Memory B cell (primary cell): ENCODE measurements at places on chromosomes 5 and 9.

DNA sequence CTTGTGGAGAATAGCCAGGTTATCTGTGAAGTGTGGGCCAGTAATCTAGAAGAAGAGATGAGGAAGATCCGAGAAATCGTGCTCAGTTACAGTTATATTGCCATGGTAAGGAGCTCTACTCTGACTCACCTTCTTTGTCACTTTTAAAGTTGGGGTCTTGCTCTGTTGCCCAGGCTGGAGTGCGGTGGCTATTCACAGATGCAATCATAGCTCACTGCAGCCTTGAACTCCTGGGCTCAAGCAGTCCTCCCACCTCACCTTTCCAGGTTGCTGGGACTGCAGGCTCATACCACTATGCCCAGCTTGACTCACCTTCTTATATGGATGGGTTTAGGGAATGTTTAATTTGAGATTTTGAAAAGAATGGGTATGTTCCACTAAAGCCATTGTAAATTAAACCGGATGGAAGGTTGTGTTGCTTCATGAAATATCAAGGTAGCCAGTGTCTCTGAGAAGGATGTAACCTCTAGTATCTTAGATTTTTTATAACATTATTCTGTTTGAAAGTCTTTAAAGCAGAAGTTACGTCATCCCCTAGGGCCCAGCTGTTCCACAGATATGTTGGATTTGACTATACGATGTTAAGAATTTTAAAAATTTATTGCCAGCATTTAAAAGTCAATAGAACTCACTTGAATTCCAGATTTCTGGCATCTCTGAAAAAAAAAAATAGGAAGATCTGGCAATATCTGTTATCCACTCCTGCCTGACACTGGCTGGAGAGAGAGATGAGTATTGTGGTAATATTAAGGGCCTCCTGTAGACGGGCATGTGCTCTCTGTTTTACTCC is 5.1 kb downstream of the CNOT8 start:
- no peak for DNase-seq

DNA sequence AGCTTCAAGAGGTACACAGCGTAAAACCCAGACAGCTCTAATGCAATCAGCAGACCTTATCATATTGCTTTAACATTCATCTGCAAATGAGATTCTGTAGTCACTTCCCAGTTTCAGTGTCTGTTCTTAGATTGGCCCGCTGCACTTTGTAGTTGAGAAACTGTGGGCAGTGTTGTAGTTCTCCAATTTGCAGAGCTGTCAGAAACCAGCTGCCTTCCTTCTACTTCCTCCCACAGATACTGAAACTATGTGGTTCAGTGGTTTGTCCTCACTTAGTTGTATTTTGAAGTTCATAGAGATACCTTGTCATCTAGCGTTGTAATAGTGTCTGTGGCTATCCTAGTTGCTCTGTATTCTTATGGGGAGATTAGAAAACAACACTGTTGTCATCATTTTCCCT is 39.6 kb upstream of the TRIM36 start:
- DNase-seq: peak; percentile 74

- no peak for DNase-seq
Observed at GRCh38 chr5:50814556-50814955, 148.1 kb downstream of the PARP8 start.

DNA sequence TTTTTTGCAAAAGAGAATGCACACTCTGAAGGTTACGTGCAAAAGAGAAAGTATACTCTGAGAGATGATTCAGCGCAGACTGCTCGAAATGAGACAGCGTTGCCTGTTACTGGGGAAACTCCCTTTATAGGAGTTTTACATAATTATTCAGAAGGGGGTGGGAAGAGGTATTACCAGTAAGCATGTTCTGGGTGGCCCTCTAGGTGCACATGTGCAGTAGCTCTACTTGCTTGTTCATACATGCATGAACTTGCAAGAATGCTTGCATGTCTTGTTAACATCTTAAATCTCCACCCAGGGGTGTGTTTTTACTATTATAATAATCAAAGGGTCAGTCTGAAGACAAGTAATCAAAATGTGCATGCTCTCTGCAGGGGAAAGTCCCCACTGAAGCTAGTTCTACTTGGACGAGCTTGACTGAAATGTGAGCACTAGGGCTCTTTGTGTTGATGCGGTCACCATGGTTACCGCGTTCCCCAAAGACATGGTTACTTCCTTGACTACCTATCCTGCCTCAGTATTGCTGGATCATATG is 75.5 kb downstream of the SGCD start:
- peak; percentile 81 for DNase-seq

DNA sequence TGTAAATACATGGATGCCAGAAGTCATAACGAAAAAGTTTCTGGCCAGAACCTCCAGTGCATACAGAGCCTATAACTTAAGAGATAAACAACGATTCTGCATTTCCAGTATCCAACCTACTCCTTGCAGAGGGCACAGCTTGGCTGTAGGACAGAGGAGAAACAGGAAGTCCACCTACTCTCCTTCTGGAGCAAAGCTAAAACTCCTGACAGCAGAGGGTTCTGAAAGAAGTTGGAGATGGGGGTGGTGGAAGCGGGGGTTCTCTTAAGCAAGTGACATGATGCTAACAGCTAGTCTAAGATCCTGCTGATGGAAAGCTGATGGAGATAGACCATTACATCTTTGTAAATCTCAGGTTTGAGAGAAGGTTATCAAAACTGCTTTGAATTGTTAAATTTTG is 35.5 kb upstream of the CTNNAL1 start:
- no peak for DNase-seq

DNA sequence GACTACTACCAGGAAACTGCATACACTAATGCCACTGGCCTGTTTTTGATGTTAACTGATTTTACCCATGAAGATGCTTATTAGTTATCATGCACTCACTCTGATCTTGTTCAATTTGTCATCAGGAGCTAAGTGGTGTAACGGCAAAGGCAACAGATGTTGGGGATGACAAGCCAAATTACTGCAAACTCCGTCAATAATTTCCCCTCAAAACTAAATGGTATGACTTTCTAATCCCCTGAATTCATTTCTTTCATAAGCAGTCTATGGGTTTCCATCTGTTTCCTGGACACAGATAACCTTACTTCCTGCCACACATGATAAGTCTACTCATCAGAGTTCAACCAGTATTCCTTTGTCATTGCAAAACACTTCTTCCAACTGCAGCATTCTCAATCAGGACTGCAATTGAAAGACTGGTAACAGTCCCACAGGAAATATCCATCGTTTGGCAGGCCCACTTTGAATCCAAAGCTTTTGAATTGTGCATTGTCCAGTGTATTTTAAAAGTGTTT is 96.2 kb upstream of the SMC2 start:
- no peak for DNase-seq

- no peak for DNase-seq
Observed at GRCh38 chr9:76333964-76334363, 60.3 kb downstream of the RFK start.

- no peak for DNase-seq
Observed at GRCh38 chr5:151097061-151097460, 16.2 kb upstream of the TNIP1 start.
